H7 (cell line): ENCODE measurements at places on chromosomes 4 and X.

DNA sequence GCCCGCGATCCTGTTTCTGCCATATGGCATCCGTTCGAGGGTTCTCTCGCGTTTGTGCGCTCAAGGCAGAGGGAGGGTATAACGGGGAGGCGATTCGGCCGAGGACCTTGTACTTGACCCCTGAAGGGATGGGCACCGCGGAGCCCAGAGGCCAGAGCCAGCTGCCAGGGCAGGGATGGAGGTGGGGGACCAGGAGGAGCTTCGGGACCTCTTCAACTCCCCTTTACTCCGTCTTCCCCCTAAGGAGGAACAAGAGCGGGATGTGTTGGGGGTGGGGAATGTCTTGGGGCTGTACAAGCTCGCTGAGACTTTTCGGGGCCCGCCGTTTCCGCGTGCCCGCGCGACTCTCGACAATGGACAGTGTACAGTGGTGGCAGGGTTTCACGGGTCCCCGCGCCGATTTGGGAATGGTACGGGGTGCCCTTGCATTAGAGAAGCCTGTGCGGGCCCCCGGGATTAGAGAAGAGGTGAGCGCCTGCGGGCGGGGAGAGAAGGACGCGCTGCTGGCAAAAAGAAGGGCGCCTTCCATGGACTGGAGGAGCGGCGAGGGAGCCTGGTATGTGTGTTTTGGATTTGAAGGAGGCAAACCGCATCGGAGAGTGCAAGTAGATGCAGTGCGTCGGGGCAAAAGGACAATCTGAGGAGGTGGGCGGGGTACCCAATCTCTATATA lies 760 bp downstream of the UGT8 start:
- DNase-seq, result peak; percentile 70

DNA sequence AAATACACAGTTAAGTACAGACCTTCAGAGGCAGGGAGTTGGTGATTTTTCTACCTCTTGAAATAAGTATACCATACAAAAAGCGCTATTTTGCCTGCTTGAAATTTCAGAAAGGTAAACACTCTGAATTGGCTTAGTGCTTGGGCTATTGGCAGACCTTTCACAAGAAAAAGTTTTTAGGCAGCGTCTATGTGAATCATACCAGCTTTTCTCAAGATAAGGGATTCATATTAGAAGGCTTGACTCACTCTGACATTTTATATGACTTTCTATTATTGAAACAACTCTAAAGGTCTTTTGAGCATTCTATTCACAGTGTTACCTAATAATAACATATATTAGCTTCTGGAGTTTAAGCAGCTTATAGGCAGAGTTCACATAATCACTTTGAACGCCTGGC lies 286.4 kb upstream of the FAT1 start:
- no peak for DNase-seq

GRCh38 chrX:132488180-132488705 lies 595 bp downstream of the MBNL3 start:
- no peak for DNase-seq

DNA sequence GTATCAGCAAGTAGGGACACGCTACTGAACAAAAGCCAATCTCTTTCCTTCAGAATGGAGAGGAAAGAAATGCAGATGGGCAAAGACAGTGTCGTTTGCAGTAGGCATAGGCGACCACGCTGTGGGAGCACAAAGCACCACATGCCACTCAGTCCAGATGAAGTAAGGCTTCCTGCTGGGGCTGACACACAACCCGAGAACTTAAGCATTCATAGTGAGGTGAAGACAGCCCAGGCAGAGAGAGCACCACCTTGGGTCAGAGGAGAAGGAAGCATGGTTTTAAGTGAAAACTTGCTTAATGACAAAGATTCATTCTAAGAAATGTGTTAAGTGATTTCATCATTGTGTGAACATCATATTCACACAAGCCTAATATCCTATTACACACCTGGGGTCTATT lies 238.8 kb downstream of the MGST2 start:
- no peak for DNase-seq

GRCh38 chr4:2049381-2049780 lies 9.7 kb upstream of the NAT8L start:
- no peak for DNase-seq

- DNase-seq, result no peak
Measured at GRCh38 chr4:145843148-145843547, 95.5 kb downstream of the ZNF827 start.

- DNase-seq, result no peak
Measured at GRCh38 chr4:172721659-172722058, 447.0 kb upstream of the GALNT7 start.

- DNase-seq, result no peak
Measured at GRCh38 chr4:102500352-102500695, 835 bp upstream of the NFKB1 start.
